ENCODE measurements at places on chromosomes 6 and 20.

- no peak for DNase-seq
These were observed 253.8 kb downstream of the LY86 start for GRCh38 chr6:6842291-6842690.

GRCh38 chr20:21512634-21513180 lies 1.2 kb downstream of the NKX2-2 start:
- DNase-seq: no peak

GRCh38 chr6:113853252-113853651 lies 3.9 kb upstream of the MARCKS start:
- no peak for DNase-seq

- no peak for DNase-seq
These were observed 26.2 kb downstream of the RIPOR2 start for GRCh38 chr6:24909241-24910216.

GRCh38 chr6:137223370-137224131 lies 4.4 kb upstream of the IFNGR1 start:
- no peak for DNase-seq

DNA sequence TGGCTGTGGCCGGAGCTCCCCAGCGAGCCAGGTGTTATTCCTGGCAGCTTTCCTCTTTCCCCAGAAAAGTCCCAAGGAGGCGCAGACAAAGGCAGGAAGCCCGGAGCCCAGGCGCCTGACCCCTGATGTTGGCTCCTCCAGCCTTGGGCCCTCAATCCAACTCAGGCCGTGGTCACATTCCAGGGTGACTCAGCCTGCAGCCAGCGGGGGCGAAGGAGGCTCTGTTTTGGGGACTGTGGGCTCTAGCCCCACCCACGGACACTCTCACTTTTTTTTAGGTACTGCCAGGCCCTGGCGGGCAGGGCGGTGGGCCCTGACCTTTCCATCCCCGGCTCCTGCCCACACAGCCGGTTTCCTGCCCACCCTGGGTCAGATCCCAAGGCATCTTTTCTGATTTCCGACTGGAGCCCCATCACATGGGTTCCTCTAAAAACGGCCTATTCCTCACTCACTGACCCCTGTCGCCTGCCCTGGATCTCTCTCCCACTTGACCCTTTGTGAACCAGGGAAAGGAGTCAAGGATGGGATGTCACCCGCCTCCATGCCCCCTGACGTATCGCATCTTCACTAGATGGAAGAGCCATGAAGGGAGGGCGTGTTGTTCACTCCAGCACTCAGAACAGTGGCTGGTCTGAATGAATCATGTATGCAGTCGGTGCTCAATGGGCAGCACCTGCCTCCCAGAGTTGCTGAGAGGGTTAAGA lies 5.5 kb downstream of the PTGIS start:
- no peak for DNase-seq

DNA sequence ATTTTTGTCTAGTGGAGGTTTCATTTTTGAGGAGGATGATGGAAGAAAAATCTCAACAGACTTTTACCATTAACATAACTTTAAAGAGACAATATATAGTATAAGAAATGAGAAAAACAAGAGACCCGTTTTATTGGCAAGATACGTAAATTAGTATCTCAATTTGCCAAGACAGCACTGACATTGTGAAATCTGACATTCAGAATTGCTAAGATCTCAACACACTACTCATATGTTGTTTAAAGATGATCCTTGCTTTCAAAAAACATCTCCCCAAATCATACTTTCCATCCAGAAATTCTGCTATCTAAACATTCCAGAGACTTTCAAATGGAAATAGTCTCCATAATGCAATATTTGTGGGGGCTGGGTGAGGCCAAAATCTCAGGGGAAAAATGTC lies 220.9 kb upstream of the CEP162 start:
- DNase-seq: no peak
